ENCODE measurements at places on chromosomes 1 and 21.
A peak's percentile ranks its signal among the peaks of the same experiment; 100 is the strongest.

- no peaks in the 10 kb centered on the region for H3K36me3 ChIP-seq
- DNase-seq, result no peak
- no peak overlapping the region for H3K4me3 ChIP-seq
- no peak overlapping the region for H3K27ac ChIP-seq
- peaks cover 7% of the 10 kb centered on the region for H3K4me1 ChIP-seq
Observed at GRCh38 chr1:116254776-116255175, 118.3 kb upstream of the ATP1A1 start.

DNA sequence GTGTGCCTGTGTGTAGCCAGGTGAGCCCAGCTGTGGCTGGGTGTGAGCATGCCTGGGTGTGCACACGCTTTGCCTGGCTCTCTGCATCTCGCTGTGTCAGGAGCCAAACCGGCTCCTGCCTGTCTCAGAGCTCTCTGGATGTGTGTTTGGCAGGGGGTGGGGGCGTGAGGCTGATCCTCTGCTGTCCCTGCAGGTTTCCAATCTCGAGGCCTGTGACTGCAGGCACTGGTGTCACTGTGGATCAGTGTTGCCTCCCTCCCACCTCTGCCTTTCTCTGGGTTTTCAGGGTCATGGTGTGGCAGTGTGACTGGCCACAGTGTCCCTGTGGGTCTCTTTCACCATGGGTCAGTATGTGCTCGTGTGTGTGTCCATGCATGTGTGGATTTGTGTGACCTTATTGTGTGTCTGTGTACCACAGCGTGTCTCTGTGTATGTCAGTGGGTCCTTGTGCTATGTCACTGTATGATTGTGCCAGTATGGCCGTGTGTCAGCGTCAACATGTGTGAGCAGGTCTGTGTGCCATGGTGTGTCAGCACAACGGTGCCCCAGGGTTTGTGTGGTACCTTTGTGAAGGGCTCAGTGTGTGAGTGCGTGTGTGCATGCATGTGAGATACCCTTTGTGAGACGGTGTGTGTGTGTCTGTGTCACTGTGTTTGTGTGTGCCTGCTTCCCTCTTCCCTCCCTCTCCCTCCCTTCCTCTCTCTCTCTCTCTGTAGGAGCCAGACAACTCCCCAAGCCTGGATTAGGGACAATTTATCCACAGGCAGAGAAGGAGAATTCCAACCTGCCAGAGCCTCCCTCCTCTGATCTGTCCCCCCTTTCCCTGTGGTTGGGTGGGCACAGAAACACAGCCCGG lies 43.4 kb downstream of the AHDC1 start:
- peaks cover 35% of the 10 kb centered on the region for H3K4me1 ChIP-seq
- H3K4me3 ChIP-seq, result no peak overlapping the region
- H3K27me3 ChIP-seq, result no peaks in the 10 kb centered on the region
- peak; percentile 25 for DNase-seq
- H3K27ac ChIP-seq, result peak overlapping the region; percentile 16

GRCh38 chr1:33943978-33944377 lies 80.1 kb downstream of the HMGB4 start:
- no peaks in the 10 kb centered on the region for H3K36me3 ChIP-seq
- no peak for DNase-seq
- no peak overlapping the region for H3K27ac ChIP-seq
- no peaks in the 10 kb centered on the region for H3K4me1 ChIP-seq

DNA sequence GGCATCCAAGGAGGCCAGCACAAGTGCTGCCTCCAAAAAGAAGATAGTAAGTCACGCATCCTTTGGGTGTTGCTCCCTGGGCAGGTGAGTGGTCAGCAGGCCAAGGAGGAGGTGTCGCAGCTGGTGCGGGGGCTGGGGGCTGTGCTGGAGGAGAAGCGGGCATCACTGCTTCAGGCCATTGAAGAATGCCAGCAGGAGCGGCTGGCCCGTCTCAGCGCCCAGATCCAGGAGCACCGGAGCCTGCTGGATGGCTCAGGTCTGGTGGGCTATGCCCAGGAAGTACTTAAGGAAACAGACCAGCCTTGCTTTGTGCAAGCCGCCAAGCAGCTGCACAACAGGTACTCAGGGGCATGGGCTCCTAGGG lies 4.3 kb downstream of the TRIM46 start:
- no peaks in the 10 kb centered on the region for H3K27me3 ChIP-seq
- peaks cover 2% of the 10 kb centered on the region for H3K4me1 ChIP-seq
- H3K4me3 ChIP-seq, result no peak overlapping the region
- peaks cover 3% of the 10 kb centered on the region for H3K36me3 ChIP-seq
- DNase-seq, result no peak

All from mesendoderm (in vitro differentiated cells).